Activated T-cell treated with anti-CD3 and anti-CD28 coated beads for 48 hours (primary cell): ENCODE measurements at places on chromosomes 5 and 9.

DNA sequence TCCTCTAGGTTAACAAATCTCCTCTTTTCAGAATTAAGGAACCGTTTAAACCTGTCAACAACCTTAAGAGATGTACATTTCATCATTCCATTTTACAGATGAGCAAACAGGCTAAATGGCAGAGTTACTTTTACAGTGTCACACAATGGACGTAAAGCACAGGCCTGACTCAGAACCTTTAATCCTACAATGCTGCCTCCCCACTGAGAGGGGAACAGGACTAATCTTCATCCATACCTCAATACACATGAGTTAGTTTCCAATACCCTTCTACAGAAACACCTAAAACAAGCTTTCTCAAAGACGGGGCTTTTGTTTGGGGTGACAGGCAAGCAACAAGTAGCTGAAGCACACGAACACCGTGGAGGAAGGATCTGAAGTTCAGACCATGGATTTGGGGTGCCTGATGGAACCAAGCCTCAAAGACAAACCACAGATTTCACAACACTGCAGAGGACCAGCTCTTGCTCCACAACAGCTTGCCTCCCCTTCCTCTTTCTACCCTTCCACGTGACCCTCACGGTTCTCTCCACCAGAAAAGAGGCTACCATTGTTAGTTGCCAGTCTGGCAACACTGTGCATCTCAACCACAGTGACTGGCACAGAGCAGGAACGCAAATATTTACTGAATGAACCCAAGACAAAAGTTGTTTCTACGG is 1.8 kb downstream of the RNF130 start:
- DNase-seq = no peak

DNA sequence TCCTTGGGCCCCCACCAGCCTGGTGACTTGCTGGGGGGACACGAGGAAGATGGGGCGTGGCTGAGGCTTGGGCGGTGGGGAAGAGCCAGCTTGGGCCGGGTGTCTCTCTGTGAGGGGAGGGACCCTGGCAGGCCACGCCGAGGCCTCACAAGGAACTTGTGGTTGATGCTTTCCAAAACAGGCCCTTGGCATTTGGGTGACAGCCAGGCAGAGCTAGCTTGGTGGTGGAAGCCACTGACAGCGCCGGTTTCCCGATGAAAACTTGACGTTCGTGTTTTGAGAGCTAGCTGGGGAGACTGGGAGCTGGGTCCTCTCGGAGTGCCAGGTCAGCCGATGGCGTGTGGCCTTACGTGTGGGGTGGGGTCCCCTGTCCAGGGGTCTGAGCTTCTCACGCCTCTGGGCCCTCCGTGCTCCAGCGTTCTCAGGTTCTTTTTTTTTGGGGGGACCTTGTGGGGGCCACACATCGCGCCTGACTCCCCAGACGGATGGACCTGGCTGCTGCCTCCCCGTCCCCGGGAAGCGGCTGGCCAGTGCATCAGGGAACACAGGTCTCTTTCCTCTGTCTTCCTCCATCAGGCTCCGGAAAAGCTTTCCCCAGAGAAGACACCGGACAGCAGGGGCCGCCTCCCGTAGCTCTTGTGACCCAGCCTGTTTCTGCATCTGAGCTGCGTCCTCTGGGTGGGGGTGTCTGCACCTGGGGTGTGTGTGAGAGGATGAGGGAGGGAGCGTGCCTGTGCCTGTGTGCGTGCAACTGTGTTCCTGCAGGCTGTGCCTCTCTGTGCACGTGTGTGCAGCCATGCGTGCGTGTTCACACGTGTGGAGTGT is 129.3 kb upstream of the LPCAT1 start:
- DNase-seq = no peak

DNA sequence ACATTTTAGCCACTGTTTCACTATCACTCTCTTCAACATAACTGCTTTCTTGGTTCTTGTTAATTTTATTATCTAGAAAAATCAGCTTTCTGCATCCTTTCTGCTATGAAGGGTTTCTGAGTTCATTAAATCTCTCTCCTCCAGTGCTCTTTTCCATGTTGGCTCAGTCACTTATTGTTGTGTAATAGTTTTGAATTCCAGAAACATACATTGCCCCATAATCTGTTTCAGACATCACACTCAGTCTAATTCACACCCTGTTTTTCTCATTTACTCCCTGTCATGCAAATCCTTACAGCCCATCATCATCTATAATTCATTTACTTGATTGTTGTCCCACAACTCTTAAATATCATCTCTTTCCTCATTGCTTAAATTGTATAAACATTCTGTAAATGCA is 176.1 kb upstream of the CDH12 start:
- DNase-seq = no peak

DNA sequence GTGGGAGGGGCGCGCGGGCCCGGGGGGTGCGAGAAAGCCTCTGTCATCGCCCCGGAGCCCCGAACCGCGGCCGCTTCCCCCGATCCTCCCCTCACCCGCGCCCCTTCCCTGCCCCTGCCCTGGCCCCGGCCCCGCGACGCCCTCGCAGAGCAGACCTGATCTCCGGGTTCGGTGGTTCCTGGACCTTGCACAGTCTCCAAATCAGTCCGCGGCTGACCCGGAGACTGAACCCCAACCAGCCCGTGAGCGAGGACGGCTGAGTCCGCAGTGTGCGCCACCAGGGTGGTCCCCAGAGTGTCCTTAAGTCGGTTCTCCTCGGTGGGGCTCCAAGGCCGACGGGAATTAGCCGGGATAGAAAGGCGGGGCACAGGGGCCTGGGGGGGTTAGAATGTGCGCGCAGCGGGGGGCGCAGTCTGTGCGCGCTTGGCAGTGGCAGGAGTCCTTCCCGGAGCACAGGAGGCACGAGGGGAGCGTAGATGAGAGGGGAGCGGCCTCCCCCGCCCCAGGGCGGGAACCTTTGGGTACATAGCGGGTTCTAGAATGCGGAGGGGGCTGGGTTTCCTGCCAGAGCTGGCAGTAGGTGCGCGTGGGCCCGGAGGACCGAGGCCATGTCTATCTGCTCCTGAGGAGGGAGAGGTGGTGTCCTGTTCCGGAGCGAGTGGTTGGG is 779 bp downstream of the PKN3 start:
- no peak for DNase-seq

DNA sequence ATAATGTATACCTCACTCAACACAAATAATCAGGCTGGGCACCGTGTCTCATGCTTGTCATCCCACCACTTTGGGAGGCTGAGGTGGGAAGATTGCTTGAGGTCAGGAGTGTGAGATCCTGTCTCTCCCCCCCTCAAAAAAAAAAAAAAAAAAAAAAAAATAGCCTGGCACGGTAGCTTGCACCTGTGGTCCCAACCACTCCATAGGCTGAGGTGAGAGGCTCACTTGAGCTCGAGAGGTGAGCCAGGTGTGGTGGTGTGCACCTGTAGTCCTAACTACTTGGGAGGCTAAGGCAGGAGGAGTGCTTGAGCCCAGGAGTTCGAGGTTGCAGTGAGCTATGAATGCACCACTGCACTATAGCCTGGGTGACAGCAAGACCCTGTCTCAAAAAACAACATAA is 9.6 kb upstream of the ETF1 start:
- no peak for DNase-seq

- DNase-seq = no peak
Measured at GRCh38 chr5:141771031-141771430, 89.0 kb upstream of the ARAP3 start.

DNA sequence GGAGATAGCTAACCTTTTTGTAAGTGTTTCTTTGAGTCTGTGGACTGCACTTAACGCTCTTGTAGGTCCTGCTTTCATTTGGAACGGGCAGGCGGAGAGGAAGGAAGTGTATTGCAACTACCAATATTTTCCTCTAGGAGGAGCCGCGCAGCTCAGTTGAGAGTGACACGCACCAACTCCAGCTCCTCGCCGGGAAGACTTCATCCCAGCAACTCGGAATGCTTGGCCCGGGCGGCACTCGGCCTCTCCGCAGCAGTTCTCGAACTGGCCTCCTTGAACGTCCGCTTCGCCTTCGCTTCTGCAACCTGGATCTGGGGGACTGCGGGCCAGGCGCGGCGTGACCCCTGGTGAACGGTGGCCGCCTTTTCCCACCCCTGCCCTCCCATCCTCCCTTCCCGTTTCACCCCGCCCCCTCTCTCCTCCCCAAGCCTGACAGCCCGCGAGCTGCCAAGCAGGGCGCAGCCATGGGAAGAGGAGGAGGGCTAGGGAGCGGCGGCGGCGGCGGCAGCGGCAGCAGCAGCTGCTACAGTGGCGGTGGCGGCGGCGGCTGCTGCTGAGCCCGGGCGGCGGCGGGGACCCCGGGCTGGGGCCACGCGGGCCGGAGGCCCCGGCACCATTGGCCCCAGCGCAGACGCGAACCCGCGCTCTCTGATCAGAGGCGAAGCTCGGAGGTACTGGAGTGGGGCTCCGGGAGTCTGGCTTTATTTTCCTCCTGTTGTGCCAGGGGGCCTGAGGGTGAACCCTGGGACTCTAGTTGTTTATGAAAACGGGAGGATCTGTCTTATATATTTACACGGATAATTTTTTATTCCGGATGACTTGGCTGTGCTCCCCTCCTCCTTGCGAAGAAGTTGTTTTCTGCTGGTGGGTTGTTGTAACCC is at the start of gene GHR:
GHR (plus strand) TSS at position 155 of the 881 bp plus-strand sequence. CDS start 142,436 bp downstream, outside the sequence.
- DNase-seq = no peak

DNA sequence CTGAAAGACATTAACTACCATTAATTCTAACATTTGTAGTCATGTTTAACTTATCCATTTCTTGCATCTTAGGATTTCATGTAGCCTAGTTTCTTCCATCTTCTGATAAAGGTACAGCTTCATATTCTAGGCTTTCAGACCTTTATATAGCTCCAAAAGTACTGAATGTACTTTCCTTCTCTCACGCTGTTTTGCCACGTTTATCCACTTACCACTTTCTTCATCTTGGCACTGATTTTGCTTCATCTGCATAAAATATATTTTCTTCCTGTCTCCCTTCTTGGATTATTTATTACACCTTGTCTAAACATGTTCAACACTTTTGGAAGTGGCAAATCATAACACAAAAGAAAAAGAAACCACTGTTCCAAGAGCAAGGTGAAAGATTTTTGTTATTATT is 553.8 kb downstream of the DTWD2 start:
- DNase-seq = no peak

DNA sequence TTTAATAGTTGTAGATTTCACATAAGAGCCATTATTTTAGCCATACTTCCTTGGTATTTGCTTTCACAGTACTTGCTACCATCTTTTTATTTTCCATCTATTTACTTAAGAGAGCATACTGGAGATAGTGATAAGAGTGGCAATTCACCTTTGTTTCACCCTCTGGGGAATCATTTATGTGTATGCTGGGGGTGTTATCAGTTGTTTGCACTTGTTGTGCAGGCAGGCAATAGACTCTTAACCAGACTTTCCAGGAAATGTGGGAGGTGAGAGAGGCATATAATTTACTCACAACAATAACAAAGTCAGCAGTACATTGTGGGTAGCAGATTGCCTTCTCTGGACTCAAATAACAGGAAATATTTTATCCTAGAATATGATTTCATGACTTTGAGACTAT is 1018.3 kb downstream of the CDH12 start:
- DNase-seq = no peak

DNA sequence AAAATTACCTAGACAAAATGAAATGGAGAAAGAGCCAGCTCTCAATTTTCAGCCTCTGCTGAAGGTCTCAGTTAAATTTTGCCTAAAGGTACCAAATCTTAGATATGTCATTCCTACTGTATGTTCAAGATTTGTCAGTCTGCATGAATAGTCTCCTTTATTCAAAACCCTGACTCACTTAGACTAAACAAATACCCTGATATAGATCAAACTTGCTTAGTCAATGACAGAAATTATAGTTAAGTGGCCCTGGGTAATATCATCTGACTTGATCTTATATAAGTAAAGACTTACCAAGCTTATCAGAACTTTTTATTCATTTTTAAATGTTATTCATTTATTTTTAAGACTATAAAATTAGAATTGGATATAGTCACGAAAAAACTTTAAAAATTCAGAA is 12.2 kb downstream of the MEGF9 start:
- DNase-seq = no peak

DNA sequence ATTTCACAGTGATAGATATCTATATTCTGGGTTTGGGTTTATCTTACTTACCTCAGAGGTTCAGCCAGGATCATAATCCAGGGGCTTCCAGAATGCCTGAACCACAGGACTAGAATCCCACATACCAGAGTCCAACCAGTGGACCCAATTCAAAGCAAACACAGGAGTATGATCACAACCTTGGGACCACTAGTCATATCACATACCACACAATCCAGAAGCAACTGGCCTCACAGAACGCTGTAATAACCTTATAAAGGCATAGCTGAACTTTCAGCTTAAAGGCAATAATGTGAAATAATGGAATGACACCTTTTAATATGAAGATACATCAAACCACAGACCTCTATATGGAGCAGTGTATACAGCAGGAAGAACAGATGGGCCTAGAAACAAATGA is 25.3 kb downstream of the RAPGEF6 start:
- no peak for DNase-seq

- DNase-seq = no peak
Measured at GRCh38 chr5:14123974-14124482, 19.1 kb upstream of the TRIO start.

- no peak for DNase-seq
Measured at GRCh38 chr9:134486596-134486995, 155.0 kb upstream of the COL5A1 start.

DNA sequence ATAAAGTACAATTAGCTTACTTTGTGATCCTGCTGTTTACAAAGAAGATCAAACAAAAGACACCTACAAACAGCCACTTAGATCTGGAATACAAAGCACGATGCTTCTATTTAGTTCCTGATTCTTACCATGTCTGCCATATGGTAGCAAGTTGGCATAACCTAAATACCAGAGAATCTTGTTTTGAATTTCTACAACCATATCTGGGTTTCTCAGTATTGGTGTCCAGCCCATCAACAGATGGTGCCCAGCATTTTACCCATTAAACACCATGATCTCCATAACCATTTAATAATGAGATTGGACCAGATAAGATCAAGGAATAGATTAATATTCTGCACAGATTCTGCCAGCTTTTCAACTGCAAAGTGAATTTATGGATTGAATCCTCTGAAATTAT is 29.8 kb downstream of the SLC24A2 start:
- DNase-seq = no peak

DNA sequence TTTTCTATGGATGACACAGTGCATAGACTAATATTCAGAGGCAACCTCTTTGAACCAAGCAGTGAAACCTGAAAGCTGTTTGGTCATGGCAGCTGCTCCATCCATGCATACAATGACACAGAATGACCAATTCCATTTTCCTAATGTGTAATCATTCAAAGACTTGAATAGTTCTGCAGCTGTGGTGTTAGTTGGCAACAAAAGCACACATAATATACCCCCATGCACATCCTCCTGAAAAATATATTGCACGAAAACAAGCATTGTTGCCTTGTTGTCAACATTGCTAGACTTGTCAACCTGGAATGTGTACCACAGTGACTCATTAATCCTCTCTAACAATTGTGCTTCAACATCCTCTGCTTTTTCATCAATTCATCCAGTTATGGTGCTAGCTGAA is 71.0 kb upstream of the SEMA6A start:
- no peak for DNase-seq

- no peak for DNase-seq
Measured at GRCh38 chr5:41482173-41482572, 28.2 kb downstream of the PLCXD3 start.

DNA sequence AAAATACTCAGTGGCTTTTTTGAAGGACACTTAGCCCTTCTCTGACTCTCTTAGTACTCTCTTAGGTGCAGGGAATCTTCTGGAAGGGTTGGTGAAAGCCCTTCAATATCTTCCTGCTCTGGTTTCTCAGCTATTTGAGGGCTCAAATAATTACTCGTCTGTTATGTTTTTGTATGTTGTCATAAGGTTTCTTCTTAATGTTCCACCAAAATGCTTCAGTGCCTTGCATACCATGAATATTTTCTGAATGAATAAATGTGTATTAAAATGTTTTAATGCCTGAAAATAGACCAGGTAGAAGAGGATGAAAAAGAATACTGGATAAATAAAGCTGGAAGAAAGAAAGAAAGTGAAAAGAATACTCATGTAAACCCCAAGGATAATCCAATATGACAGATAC is 124.3 kb downstream of the STK32A start:
- no peak for DNase-seq
